BJ (cell line): ENCODE measurements at places on chromosomes 12 and 14. TPM values are rescaled to one million over a fixed set of nuclear protein-coding genes. Genes with fewer than 3 reads are reported as not detected.

- DNase-seq: no peak
Measured at GRCh38 chr12:93621986-93622385, 49.5 kb downstream of the SOCS2 start.

- no peak for DNase-seq
Measured at GRCh38 chr14:68263563-68264259, 444.1 kb downstream of the RAD51B start.

DNA sequence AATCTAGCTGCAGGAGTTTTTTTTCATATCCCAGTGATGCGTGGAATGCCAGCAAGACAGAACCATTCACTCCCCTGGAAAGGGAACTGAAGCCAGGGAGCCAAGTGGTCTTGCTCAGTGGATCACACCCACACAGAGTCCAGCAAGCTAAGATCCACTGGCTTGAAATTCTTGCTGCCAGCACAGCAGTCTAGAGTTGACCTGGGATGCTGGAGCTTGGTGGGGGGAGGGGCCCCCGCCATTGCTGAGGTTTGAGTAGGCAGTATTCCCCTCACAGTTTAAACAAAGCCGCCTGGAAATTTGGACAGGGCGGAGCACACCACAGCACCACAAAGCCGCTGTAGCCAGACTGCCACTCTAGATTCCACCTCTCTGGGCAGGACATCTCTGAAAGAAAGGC lies 86.9 kb upstream of the STXBP6 start:
- no peak for DNase-seq

- no peak for DNase-seq
Measured at GRCh38 chr12:108131657-108132126, 2.6 kb downstream of the WSCD2 start.

DNA sequence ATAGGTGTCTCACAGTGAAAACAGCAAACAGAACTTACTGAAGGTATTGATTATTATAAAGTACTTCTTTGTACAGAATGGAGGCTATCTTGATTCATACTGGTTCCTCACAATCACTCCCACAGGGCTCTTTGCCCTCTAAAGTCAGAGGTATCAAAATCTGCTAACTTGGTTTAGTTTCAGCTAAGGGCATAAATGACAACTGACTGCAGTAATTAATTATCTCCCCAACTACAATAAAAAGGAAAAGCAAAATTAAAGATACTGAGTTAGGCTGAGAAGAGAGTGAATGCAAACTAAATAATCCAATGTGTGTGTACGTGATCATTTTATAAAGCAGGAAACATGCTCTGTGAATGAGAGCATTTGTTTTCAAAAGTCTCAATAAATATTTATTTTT lies 338.7 kb downstream of the ACSS3 start:
- no peak for DNase-seq

GRCh38 chr12:10562306-10562933 lies 51.0 kb downstream of the MAGOHB start:
- DNase-seq: no peak

GRCh38 chr12:116121453-116121871 lies 156.0 kb downstream of the MED13L start:
- DNase-seq: no peak

- DNase-seq: no peak
Measured at GRCh38 chr12:24328261-24328660, 378.8 kb upstream of the SOX5 start.

- DNase-seq: no peak
Measured at GRCh38 chr12:79056775-79057174, 192.2 kb downstream of the SYT1 start.

GRCh38 chr14:81018251-81018650 lies 62.8 kb downstream of the TSHR start:
- no peak for DNase-seq

Gene CCDC184
- polyA plus RNA-seq: 0.38 and 0.45 TPM in 2 replicates

Gene CHGA
- polyA plus RNA-seq: not detected in 2 replicates

Gene JKAMP
- 93.4 and 174 TPM in 2 replicates for polyA plus RNA-seq

Gene PLCZ1
- not detected in 2 replicates for polyA plus RNA-seq

Gene FIGNL2
- 0.01 TPM in 1 of 2 replicates, not detected in the other for polyA plus RNA-seq

Gene GLS2
- 0.13 and 0.18 TPM in 2 replicates for polyA plus RNA-seq

Gene TMEM121
- polyA plus RNA-seq: 4.0 and 4.6 TPM in 2 replicates
